ENCODE measurements at places on chromosomes 2 and 18. TPM values are rescaled to one million over a fixed set of nuclear protein-coding genes. Genes with fewer than 3 reads are reported as not detected.

DNA sequence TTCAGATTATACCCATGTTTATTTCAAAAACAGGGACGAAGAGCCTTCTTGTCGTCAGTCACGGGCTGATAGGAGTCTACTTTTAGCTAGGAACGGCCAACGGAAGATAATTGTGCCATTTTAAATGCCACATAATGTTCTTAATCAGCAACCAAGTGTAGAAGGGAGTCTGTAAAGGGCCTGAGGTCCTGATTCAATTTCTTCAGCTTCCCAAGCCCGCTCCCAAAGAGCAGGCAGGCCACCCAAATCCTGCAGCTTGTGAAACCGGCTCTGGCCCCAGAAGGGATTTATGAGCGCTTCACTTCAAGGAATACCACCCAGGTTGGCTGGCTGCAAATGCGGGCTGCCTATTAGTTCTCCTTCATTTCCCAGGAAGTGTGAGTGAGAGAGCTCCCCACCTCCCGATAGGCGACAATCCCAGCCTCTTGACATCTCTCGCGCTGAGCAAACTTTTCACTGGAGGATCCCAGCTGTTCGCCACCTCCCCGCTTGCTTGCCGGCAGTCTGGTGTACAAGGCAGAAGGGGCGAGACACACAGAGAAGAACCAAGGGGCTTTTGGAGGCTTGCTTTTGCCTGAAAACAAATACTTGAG is 272.9 kb downstream of the CDH20 start:
- peaks cover 2% of the 10 kb centered on the region for H3K4me1 ChIP-seq
- peak overlapping the region; percentile 47 for H3K4me3 ChIP-seq
- no peak overlapping the region for H3K27ac ChIP-seq
- no peaks in the 10 kb centered on the region for H3K36me3 ChIP-seq

GRCh38 chr2:217206907-217207698 is 347.2 kb upstream of the TNP1 start:
- H3K4me3 ChIP-seq = no peak overlapping the region
- H3K27me3 ChIP-seq = no peaks in the 10 kb centered on the region
- H3K4me1 ChIP-seq = peaks cover 5% of the 10 kb centered on the region
- H3K36me3 ChIP-seq = no peaks in the 10 kb centered on the region

GRCh38 chr2:117500721-117501120 is 313.8 kb upstream of the DDX18 start:
- H3K4me3 ChIP-seq = no peak overlapping the region
- no peak for DNase-seq
- H3K4me1 ChIP-seq = no peaks in the 10 kb centered on the region
- no peaks in the 10 kb centered on the region for H3K27me3 ChIP-seq
- H3K36me3 ChIP-seq = no peaks in the 10 kb centered on the region

Gene CRYGD
- total RNA-seq = 0.98 TPM

DNA sequence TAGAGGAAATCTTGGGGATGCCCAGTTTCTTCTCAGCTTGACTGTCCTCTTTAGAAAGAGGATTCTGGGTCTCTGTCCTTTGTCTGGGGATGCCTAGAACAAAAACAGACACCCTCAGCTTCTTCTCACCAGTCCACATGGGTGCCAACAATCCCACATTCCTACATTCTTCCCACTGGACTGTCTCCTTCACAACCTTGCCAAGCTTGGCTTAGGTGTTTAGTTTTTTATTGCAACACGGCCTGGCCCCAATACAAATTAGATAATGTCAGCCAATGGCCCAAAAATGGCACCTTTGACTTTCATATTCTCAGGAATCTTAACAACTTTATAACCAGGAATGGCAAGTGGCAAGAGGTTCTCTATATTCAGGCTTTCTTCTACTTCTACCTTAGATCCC is 273.0 kb downstream of the RNF152 start:
- H3K27me3 ChIP-seq = no peaks in the 10 kb centered on the region
- H3K36me3 ChIP-seq = no peaks in the 10 kb centered on the region
- no peak for DNase-seq
- no peak overlapping the region for H3K27ac ChIP-seq
- H3K4me3 ChIP-seq = no peak overlapping the region

DNA sequence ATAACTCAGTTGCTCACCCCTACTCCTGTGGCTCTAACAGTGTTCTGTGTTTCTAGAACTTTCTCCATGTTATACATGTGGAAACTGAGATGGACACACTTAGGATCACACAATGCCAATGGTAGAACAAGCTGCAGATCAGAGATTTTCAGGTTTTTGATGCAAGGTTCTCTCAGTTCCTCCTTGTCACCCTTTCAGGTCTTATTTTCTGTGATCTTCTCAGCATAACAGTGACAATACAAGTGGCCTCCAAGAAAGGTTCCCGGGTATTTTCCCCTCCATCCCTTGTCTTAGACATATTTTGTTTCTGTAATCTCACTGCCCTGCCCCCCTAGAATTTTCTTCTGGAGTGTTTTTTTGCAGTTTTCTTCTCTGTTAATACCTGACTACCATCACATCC is 6.2 kb upstream of the MGAT5 start:
- no peak for DNase-seq
- no peak overlapping the region for H3K27ac ChIP-seq
- no peaks in the 10 kb centered on the region for H3K4me1 ChIP-seq
- no peak overlapping the region for H3K4me3 ChIP-seq
- H3K27me3 ChIP-seq = no peaks in the 10 kb centered on the region
- no peaks in the 10 kb centered on the region for H3K36me3 ChIP-seq

- DNase-seq = no peak
- no peaks in the 10 kb centered on the region for H3K36me3 ChIP-seq
- no peak overlapping the region for H3K27ac ChIP-seq
- no peaks in the 10 kb centered on the region for H3K27me3 ChIP-seq
Measured at GRCh38 chr2:149692961-149693396, 105.4 kb upstream of the MMADHC start.

Gene SP9
- 0.11 TPM for total RNA-seq

- no peak for DNase-seq
- H3K36me3 ChIP-seq = no peaks in the 10 kb centered on the region
- no peak overlapping the region for H3K27ac ChIP-seq
- H3K27me3 ChIP-seq = no peaks in the 10 kb centered on the region
Measured at GRCh38 chr18:79486356-79487182, 90.8 kb downstream of the NFATC1 start.

- H3K4me1 ChIP-seq = no peaks in the 10 kb centered on the region
- H3K27me3 ChIP-seq = no peaks in the 10 kb centered on the region
- no peaks in the 10 kb centered on the region for H3K36me3 ChIP-seq
- DNase-seq = no peak
Measured at GRCh38 chr2:12856934-12857601, 140.3 kb downstream of the TRIB2 start.

Gene MLPH
- total RNA-seq = 17.0 TPM

DNA sequence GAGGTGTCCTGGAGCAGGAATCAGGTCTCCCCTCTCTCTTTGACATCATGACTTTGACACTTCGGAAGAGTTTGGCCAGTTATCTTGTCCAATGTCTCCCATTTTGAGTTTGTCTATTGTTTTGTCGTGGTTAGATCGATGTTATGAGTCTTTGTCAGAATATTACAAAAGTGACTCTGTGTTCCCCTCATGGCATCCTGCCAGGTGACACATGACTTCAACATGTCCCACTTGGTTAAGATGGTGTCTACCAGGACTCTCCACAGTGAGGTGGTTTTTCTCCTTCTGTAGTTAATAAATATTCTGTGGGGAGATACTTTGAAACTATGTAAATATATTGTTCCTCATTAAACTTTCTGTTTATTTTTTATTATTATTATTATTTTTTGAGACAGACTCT is 76.6 kb upstream of the BZW1 start:
- H3K36me3 ChIP-seq = no peaks in the 10 kb centered on the region
- no peak overlapping the region for H3K4me3 ChIP-seq
- no peak overlapping the region for H3K27ac ChIP-seq
- DNase-seq = no peak

Data from H1 (cell line).